T-helper 2 cell treated with Interferon-gamma antibody and Interleukin-4, amounts not matched to agents 5 μg/mL and 100 μg/mL, for 36 hours (primary cell): ENCODE measurements at places on chromosomes 5 and 9.

DNA sequence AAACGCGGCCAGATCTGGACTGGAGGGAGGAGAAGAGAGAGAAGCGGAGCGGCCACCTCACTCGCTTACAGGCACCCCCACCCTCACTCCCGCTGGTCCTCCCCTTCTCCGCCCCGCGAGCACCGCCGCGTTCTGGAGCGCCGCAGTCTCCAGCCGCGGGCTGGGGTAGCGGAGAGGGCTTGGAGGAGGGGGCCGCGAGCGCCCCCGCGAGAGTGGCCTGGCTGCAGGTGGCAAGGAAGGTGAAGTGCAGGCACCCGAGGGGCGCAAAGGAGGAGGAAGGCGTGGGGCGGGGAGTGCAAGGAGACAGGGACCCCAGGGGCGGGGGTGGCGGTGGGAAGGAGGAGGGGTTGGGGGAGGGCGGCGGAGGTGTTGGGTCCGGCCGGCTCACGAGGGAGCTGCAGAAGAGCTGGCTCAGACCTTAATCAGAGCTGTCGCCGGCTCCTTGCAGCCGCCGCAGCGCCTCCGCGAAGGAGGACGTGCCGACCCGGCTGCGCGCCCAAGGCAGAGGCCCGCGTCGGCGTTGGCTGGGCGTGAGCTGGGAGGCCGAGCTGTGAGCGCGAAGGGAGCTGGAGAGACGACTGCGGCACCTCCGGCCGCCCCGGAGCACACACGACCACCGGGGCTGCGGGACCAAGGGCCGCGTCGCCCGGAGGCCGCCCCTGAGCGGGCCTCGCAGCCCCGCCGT lies at the start of gene DMRT3:
DMRT3 (plus strand) TSS at position 398 of the 685 bp plus-strand sequence. CDS start 347 bp downstream, outside the sequence.
- no peak for DNase-seq

DNA sequence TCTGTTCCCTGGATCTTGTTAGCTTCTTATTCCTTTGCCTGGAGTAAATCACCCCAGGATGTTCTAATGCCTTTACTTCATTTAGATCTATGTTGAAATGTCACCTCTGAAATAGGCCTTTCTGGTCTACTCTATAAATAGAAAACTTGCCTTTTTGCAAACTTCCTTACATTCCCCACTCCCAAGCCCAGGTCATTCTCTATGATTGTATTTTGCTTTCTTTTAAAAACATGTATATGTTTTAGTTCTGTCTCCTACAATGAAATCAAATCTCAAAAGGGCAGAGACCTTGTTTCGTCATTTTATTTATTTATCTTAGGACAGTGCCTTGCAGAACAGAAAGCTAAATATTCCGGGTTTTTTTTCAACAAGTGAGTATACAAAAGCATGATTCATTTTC lies 1657.7 kb upstream of the C9orf72 start:
- DNase-seq, result no peak

DNA sequence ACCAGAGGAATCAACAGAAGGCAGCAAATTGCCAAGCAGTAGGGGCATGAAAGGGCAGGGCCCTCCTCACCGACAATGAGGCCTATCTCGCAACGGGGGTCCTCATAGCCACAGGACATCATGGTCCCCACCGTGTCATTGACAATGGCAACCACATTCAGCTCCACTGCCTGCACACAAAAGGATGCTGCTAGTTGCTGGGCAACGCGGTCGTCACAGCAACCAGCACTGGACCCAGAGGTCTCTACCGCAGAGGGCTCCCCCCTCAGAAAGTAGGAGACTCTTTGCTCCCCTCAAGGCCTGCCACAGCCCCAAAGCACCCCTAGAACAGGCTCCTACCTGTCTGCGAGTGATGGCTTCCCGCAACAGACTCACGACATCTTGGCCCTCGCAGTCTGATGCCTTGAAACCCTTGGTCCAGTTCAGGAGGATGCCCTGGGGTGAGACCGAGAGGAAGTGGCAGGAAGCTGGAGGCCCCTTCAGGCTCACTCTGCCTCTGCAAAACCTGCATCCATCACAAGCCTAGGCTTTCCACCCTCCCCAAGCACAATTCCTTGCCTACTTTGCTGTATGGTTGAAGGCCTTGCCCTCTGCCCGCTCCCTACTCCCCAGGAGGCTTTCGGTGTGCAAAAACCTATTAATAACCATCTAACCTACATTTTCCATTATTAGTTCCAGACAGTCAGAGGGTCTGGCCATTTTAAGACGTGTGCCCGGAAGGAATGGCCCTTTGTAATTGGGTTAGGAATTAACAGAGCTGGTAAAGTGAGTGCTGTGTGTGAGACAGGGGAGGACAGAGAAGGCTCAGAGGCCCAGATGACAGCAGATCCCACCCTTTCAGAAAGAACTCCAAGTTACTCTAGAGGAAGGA lies 15.2 kb downstream of the HK3 start:
- no peak for DNase-seq

- DNase-seq, result peak; percentile 75
Measured at GRCh38 chr9:89466451-89467277, 31.2 kb downstream of the SEMA4D start.

DNA sequence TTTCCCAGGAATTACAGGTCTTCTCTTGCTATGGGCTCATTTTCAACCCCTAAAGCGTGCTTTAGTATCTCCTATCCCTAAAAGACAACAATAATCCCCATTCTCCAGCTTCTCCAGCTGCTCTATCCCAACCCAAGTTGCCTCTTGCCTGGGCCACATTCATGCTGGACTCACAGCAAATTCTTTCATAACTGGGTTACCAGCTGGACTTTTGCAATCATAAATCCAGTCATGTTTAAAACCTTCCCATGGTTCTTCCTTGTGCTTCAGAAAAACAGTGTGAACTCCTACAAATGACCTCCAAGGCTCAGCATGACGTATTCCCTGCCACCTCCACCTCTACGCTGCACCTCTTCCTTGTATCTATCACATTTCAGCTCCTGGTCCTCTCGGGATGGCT lies 346.9 kb downstream of the GADD45G start:
- DNase-seq, result no peak

- DNase-seq, result no peak
Measured at GRCh38 chr5:100590867-100591266, 55.7 kb downstream of the FAM174A start.

- DNase-seq, result no peak
Measured at GRCh38 chr9:98253565-98253964, 1.9 kb downstream of the TBC1D2 start.

DNA sequence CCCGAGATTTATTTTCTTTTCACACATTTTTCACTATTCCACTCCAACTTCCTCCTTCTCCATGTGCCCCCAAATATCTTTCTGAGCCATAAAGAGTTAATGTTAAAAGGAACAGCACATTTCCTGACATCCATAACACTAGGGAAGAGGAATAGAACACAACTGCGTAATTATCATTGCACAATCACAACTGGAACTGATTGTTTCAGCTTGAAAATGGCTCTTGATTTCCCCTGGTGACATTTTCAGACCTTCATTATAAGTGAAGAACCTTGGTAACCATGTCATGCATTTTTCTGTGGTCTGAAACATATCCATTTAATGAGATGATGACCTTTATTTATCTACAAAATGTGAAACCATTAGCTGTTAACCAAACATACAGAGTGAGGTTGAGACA lies 82.4 kb downstream of the PCSK1 start:
- DNase-seq, result no peak

DNA sequence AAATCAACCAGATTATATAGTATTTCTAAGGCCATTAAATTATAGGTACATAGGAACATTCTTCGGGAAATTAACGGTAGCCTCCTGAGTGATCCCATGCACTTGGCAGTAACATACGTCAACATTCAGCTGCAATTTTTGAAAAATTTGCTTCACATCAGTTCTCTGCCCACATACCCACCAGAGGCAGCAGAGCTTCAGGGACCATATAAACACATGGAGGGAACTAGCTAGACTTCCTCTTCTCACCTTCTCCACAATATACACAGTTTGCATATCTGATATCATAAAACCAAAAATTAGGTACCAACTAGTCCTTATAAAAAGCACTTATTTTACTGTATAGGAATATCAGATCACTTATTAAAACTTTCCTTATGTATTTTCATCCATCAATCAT lies 4.8 kb downstream of the PSIP1 start:
- no peak for DNase-seq

GRCh38 chr9:10238087-10238486 lies 374.7 kb downstream of the PTPRD start:
- no peak for DNase-seq

GRCh38 chr9:105264380-105264779 lies 19.9 kb downstream of the SLC44A1 start:
- no peak for DNase-seq

GRCh38 chr5:126410623-126411022 lies 12.6 kb upstream of the GRAMD2B start:
- no peak for DNase-seq

DNA sequence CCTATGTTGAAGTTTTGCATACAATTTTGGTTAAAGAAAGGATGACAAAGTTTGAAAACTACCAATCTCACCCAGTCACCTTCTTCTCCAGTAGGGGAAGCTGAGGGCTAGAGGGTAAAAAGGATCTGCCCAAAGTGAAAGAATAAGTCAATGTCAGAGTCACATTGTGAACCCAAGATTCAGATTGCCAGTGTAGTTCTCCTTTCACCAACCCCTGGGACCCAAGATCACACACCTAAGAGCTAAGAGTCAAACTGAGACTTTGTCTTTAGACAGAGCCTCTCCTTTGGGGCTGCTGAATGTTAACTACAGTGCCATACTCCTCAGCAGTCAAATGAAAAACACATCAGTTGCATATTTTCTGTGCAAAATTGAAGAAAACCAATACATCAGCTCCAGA lies 210.6 kb downstream of the ATP10B start:
- DNase-seq, result no peak
